ENCODE measurements at places on chromosomes 6 and 20.

DNA sequence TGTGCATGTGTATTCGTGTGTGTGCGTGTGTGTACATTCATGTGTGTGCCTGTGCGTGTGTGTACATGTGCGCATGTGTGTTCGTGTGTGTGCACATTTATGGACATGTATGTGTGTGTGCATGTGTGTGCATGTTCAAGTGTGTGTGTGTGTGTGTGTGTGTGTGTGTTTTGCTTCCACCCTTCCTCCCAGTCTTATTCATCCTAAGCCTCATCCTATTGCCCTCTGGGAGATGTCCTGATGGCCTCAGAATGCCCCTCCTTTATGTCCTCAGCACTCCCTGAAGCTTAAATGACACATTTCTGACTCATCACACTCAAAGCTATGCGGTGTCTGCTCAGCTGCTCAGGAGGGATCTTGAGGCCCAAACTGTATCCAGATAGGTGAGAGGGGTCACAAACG is 76.6 kb upstream of the CCDC167 start:
- DNase-seq = no peak

DNA sequence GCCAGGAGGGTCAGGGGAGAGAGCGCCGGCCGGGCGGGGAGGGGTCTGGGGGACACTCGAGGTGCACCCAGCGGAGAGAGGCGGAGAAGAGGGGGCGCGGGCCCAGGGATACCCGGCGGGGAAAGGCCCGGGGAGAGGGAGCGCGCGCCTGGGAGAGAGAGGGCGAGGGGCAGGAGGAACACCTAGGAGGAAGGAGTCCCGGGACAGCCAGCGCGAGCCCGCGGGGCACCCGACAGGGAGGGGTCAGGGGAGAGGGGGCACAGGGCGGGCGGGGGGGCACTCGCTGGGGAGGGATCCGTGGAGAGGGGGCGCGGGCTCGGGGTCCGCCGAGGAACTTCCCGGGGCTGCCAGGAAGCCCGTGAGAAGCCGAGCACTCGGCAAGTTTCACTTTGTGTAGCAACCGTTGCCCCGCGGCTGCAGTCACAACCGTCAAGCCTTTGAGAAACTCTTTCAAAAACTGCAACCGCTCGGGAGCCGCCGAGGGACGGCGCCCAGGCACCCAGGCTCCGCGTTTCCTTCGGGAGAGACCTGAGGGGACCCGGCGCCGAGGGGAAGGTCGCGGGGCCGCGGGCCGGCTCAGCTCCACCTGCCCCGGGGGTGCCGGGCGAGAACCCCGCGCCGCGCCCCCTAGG is 471 bp downstream of the EZR start:
- DNase-seq = peak; percentile 73

DNA sequence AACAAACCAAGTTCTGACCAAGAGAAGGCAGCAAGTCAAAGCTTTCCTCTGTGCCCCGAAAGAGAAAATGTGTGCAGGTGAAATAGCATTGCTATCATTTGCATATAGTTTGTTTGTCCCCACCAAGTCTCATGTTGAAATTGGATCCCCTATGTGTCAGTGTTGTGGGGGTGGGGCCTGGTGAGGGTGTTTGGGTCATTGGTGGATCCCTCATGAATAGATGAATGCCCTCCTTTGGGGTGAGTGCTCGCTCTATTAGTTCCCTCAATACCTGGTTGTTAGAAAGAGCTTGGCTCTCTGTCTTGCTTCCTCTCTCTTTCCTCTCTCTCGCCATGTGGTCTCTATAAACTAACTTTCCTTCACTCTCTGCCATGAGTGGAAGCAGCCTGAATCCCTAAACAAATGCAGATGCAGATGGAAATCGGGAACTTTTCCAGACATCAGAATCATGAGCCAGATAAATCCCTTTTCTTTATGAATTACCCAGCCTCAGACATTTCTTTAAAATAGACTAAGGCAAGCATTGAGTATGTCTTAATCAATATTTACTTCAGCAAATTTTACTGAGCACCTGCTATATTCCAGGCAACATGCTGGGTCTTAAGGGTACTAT is 43.8 kb upstream of the SYNDIG1 start:
- DNase-seq = no peak

GRCh38 chr6:124530926-124531325 is 431.3 kb upstream of the RNF217 start:
- DNase-seq = no peak

- DNase-seq = no peak
These were observed 104.8 kb downstream of the HACE1 start for GRCh38 chr6:104754788-104755409.

DNA sequence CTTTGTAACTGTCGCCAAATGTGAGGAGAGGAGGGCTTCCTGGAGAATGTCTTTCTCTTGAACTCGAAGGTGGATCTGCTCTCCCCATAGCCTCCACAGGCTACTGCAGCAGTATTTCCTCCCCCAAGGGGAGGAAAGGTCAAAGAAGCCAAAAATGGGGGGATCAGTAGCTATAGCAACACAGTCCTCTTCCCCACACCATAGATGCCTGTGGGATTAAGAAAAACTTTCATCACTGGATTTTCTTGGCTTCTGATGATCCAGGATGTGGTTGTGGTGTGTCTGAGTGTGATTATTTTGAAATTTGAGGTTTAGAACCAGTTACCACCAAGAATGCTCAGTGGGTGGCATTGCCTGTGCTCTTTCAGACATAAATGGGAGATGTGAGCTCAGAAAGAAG is 140.1 kb upstream of the SPACA1 start:
- DNase-seq = no peak

DNA sequence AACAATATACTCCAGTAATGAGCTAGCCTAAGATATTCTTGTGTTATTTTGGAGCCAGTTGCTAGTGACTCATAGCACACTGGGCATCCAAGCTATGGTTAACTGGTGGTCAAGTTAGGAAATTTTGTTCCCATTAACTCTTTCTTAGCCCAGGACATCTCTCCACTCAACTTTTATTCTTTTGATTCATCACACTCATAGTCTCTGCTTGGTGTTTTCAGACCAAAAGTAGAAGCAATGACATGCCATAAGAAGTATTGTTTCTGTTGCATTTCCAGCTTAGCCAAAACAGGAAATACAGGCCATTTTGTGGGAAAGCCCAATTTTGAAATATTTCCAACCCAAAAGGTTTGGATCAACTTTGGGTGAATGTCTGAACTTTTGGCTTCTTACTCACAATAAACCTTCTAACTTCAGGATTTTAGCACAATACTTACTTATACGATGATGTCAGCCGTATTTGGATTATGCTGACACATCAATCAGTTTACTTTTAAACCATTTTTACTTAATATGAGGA is 31.6 kb upstream of the CCN2 start:
- no peak for DNase-seq

GRCh38 chr6:12892151-12892550 is 175.6 kb downstream of the PHACTR1 start:
- DNase-seq = no peak

DNA sequence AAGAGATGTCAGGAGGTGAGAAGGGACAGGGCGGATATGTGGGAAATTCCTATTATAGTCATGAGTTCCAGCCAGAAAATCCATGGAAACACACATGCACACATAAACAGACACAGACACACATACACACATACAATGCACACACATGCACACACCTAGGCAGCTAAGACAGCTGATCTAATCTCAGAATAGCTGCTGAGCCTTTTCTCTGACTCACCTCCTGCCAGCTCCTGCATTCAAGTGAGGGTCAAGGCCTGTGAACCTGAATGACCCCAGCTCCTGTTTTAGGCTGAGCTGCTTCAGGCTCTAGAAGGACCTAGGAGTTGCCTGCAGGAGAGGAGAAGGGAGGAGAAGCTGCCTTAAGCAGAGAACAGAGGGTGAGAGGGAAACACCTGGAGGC is 21.6 kb upstream of the RAET1L start:
- DNase-seq = no peak

GRCh38 chr6:134848076-134848475 is 101.8 kb downstream of the ALDH8A1 start:
- no peak for DNase-seq

GRCh38 chr6:25405442-25405841 is 126.3 kb downstream of the CARMIL1 start:
- DNase-seq = no peak

DNA sequence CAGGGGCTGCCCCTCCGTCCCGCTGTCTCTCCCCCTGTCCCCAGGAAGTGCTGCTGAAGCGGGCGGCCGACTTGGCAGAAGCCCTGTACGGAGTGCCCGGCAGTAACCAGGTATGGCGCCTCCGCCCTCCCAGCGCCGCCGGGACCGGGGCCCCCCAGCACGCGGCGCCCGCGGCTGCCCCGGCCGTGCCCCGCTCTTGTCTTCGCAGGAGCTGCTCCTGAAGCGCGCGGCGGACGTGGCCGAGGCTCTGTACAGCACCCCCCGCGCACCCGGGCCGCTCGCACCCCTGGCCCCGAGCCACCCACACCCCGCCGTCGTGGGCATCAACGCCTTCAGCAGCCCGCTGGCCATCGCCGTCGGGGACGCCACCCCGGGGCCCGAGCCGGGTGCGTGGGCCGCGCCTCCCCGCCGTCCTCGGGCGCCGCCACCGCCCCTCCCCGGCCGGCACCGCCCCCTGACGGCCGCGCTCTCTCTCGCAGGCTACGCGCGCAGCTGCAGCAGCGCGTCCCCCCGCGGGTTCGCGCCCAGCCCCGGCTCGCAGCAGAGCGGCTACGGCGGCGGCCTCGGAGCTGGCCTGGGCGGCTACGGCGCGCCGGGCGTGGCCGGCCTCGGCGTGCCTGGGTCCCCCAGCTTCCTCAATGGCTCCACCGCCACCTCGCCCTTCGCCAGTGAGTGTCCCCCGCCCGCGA is 48.4 kb downstream of the CPXM1 start:
- DNase-seq = peak; percentile 54

- DNase-seq = peak; percentile 11
These were observed 763 bp downstream of the C6orf47 start for GRCh38 chr6:31659649-31660380.

GRCh38 chr6:44073612-44074438 is 53.4 kb downstream of the MRPL14 start:
- no peak for DNase-seq

DNA sequence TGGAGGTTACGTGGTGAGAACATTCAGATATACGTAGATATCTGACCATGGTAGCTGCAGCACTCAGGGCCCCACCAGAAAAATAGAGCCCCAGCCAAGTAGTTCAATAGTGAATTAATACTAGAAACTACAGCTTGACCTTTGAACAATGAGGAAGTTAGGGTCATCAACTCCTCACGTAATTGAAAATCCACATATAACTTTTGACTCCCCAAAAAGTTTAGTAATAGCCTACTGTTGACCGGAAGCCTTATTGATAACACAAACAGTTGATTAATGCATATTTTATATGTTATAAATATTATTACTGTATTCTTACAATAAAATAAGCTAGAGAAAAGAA is 117.9 kb downstream of the SNX5 start:
- no peak for DNase-seq

GRCh38 chr6:82568290-82568993 is 204.8 kb downstream of the TPBG start:
- no peak for DNase-seq

DNA sequence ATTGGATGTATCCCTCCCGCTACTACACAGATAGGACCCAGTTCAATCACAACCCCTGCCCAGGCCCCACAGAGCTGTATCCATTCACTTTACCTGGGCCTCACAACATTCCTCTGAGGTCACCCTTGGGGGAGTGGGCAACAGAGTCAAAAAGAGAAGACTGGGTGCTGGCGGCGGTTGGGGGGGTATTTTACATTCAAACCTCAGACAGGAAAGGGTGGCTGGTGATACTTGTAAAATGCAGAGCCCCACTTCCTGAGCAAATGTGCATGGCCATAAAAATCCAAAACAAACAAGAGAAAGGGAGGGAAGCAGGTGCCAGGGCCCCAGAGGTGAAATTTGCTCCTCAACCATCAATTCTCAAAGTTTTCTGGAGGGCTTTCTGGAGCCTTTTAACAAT is 3.5 kb downstream of the LRFN2 start:
- DNase-seq = no peak

GRCh38 chr6:89479897-89480296 is 46.9 kb downstream of the ANKRD6 start:
- DNase-seq = no peak
